GM10248 (cell line): ENCODE measurements at places on chromosomes 16 and 17.

- DNase-seq = no peak
Observed at GRCh38 chr17:64571746-64572145, 65.0 kb downstream of the CEP95 start.

GRCh38 chr16:23252310-23252709, 49.8 kb upstream of the SCNN1B start:
- no peak for DNase-seq

DNA sequence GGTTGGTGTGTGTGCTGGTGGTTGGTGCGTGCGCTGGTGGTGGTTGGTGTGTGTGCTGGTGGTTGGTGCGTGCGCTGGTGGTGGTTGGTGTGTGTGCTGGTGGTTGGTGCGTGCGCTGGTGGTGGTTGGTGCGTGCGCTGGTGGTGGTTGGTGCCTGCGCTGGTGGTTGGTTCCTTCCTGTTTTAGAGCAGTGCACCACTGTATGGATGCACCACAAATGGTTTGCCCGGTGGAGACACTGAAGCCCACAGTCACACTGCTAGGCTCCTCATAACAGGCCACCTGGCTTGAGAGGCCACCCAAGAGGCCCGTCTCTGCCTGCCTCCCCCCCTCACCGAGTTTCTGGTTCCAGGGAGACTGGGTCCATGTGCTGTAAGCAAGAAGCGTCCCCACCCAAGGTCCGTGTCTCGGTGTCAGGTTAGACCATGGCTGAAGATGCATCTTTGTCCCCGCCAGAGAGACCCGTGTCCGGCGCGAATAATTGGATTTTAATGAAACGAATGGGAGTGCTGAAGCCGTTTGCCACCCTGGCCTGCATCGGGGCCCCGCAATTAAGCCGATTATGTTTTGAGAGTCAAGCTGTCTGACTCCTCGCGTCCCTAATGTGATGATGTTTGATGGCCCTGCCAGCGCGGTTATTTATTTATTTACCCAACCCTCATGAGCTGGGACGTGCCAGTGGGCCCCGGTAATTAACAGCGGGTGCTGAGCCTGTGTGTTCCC, 161.3 kb upstream of the GSE1 start:
- DNase-seq = no peak

DNA sequence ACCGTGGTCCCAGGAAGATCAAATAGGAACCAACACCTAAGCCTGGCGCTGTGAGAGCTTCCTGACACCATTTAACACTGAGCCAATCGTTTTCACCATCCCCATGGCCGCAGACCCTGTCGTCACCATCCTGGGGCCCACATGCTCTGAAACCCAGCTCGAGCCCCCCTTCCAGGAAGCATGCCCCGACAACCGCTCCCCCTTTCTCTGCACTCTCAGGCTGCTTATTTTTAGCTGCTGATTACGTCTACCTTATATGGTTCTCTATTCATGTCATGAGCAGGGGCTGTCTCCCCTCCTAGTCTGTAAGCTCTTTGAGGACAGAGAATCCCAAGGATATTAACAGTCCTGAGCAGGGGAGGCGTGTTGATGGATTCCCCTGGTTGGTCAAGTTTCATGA, 10.5 kb downstream of the SRL start:
- no peak for DNase-seq

DNA sequence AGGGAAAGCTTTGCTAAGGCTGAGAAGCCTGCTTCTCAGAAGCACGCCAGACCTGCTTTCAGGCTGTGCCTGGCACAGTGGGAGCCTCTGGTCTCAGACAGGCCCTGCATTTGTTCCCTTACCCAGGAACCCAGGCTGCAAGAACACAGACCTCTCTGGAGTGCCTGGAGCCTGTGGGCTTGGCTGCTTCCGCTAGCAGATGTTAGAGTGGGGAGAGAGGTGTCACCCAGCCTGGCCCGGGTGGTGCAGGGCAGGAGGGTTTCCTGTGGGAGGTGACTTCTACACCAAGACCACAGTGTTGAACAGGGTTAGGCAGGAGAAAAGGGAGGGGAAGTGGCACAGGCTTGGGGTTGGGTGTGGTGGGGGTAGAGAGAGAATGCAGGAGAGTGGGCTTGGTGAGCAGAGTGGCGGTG, 35.8 kb upstream of the ADGRG1 start:
- DNase-seq = no peak

DNA sequence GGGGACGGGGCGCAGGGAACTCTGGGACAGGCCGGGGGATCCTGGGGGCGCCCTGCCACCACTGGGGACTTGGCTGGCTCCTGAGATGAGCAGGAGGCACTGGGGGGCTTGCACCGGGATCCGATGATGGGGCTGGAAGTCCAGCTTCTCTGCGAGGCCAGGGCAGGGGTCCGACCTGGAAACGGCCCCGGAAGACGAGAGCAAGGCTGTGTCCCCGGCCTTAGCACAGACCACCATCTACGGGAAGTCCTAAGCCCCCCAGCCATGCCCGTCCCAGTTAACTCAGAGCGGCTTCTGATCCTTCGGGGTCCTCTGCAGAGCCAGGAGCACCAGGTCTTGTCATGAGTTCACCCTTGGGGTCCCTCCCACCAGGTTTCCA, 573 bp downstream of the CDT1 start:
- DNase-seq = no peak

GRCh38 chr17:38867179-38867967, 2.5 kb upstream of the LASP1 start:
- DNase-seq = no peak

DNA sequence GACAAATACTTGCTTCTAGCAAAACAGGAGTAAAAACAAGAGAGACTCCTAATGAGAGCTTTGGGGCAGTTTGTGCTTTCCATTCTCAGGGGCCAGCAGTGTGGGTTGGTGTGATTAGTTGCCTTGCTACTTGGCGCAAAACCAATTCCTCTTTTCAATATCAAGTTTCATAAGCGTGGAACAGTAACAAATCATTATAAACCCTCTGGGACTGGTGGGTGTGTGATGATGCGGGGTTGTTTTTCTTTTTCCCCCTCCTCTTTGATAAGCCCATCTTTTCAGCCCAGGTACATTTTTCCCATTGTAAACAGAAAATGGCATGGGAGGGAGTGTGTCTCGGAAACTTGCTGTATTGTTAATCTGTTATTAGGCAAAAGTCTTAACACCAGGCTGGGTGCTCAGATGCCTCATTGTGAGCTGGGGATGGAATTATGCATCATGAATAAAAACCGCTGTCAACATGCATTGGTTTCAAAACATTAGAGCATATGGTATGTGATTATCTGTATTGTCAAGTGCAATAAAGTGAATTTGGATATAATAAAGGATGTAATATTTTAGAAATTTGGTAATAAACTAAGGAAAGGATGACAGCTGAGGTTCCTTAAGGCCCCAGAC, 166.4 kb downstream of the CCDC182 start:
- DNase-seq = peak; percentile 62

- no peak for DNase-seq
Observed at GRCh38 chr17:75643643-75644017, 10.4 kb downstream of the SMIM5 start.

GRCh38 chr17:10198509-10199249, at the start of gene GAS7:
GAS7 (minus strand) TSS chr17:10198606.
- DNase-seq = peak; percentile 82

DNA sequence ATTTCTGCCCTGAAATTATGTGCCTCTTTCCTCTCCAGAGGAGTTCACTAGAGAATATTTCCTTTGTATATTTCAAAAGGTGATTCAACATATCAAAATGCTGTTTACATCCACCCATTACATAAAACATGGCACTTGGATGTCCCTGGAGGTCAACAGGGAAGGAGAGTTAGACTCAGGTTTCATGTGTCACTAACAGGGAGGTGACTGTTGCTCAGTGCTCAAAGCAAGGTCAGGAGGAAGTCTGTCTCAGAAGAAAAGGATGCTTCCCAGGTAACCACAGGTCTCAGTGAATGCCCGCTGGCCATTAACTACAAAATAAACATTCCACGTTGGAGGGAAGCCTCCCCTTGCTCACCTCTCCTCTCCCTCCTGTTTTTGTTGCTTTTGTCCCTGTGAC, 198.6 kb downstream of the AXIN2 start:
- no peak for DNase-seq

GRCh38 chr16:1696863-1697262, 9.1 kb upstream of the MAPK8IP3 start:
- DNase-seq = no peak

DNA sequence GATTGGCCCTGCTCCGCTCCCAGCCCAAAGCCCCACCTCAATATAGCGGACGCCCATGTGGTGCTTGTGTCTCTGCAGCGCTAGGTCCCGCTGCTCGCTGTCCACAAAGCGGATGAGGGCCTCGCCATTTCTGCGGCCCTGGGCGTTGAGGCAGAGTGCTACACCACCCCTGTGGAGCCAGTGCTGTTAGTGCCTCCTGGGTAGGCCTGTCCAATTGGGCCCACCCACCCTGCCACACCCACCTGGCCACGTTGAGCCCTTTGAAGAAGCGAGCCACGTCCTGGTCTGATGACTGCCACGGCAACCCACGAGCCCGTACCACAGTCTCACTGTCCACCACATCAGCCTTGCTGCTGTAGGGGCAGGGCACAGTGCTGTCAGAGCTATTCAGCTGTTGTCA, 3.6 kb downstream of the ESRP2 start:
- no peak for DNase-seq

DNA sequence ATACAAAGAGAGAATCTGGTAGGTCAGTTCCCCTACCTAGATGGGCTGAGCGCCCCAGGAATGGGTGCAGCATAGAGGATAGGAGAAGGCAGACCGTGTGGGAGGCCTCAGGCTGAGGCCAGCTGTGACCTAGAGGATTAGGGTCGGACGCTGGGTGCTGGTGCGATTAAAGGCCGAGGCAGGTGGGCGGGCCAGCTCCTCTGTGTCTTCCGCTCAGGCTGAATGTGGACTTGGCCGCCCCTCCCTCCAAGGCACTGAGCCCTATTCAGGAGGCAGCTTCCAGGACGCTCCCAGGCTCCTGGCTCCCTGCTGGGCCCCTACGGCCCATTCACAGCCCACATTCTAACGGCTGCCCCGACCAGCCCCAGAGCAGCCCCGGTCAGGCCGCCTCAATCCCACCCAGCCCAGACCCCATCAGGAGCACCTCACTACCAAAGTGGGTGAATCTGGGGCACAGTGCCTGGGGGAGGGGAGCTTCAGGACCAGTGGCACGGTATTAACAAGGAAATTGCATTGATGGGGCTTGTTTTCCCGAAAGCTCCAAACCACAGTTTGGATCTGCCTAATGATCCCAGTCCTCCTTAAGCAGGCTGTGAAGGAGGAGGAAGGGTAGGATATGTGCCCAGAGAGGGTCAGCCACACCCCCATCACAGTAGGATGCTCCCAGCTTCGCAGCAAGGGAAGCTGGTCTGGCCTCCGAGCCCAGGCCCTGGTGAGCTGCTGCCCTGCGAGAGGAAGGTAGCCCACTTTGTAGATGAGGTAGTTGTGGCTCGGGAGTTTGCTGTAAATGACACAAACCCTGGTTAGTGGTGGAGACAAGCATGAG, 14.5 kb downstream of the RHBDL3 start:
- DNase-seq = no peak

DNA sequence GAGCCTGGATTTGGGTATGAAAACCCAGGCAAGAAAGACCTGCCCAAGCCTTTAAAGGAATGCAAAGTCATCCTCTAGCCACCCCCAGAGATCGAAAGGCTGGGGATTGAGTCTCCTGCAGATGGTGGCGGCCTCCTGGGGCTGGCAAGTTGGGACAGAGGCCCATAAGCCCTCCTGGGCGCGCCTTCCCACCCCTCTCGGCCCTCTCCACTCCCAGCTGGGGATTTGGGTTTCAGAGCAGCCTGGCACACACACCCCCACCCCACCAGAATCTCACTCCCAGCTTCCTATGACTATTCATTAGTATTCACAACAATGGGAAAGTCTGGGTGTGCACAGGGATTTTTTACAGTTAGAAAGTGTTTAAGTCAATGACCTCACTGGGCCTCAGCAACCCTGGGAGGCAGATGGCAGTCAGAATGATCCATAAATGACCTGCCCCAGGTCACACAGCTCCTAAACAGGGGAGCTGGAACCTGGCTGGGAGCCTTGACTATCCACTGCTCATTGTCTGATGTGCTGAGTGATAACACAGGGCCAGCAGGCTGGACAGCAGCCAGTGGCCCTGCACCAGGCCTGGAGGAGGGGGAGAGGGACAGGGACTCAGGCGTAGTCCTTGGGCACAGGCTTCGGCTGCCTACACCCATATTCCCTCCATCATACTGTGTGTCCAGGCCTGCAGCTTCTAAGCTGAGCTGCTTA, 12.1 kb downstream of the NHERF1 start:
- DNase-seq = no peak

DNA sequence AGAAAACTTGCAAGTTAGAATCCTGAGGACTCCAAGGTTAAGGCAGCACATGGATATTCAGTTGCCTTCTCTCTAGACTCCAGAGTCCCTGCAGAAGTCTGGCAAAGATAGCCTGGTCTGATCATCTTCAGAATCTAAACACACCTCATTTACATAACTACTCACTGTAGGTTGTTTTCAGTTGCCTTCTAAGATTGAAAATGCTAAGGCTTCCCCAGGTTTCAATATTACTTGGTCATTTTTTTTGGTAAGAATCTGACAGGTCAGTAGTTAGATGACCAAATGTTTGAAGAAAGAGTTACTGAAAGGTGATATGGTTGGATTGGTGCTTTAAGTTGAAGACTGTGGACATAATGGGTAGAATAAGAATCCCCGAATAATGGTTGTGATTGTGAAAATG, 205.4 kb upstream of the KCNJ16 start:
- peak; percentile 42 for DNase-seq

DNA sequence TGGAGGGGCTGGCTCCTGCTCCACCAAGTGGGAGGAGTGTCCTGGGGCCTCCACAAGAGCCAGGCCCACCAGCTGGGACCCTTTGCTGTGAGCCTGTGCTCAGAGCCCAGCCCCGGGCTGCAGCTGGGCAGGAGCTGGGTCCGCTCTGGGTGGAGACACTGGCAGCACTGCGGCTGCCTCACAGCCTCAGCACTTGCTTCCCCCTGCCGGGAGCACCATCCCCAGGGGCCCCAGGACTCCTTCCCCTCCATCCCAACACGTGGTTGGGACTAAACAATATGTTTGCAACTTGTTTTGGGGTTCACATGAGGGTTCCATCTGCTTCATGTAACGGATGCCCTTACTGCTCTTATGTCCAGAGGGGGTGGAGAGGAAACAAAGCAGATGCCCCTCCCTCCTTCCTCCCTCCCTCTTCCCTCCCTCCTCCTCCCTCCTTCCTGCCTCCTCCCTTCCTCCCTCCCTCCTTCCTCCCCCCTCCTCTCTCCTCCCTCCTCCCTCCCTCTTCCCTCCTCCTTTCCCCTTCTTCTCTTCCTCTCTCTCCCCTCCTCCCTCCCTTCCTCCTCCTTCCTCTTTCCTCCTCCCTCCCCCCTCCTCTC, 16.3 kb upstream of the CBFA2T3 start:
- no peak for DNase-seq

DNA sequence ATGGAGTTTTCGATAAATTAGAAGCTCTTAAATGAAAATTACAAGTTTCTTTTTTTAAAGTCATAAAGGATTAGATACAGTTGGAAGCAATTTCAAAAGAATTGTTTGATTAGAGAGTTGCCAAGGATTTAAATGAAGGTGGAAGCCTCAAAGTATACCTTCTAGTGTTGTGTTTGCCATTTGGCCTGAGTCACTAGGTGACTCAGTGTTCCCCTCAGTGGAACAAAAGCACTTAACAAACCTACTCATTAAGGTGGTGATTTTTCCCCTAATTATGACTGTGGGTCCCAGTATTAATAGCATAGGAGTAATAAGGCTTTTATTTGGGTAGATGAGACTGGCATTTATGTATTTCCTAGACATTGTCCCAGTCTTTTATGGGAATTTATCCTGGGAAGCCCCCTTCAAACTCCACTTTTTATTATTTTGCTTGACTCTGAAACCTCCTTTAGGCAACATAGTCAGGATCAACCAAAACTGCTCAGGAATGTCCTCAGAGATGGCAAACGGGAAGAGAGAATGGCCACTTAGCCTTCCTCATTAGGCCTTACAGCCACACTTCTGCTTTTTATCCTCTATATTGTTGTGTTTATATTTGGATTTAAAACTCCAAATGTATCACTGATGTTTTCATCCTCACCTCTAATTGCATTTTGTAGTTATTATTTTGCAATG, 161.0 kb downstream of the FTO start:
- no peak for DNase-seq
